MCF 10A (cell line): ENCODE measurements at places on chromosomes 6 and 20. TPM values are rescaled to one million over a fixed set of nuclear protein-coding genes. Genes with fewer than 3 reads are reported as not detected.
A peak's percentile ranks its signal among the peaks of the same experiment; 100 is the strongest.

MAPK14 gene
- total RNA-seq, result 42.9 and 46.2 TPM in 2 replicates

GRCh38 chr6:126076992-126077664, 90.8 kb downstream of the TRMT11 start:
- no peak overlapping the region for H3K27ac ChIP-seq
- no peak for DNase-seq
- H3K36me3 ChIP-seq, result no peaks in the 10 kb centered on the region
- H3K4me1 ChIP-seq, result no peaks in the 10 kb centered on the region
- H3K27me3 ChIP-seq, result no peaks in the 10 kb centered on the region

DNA sequence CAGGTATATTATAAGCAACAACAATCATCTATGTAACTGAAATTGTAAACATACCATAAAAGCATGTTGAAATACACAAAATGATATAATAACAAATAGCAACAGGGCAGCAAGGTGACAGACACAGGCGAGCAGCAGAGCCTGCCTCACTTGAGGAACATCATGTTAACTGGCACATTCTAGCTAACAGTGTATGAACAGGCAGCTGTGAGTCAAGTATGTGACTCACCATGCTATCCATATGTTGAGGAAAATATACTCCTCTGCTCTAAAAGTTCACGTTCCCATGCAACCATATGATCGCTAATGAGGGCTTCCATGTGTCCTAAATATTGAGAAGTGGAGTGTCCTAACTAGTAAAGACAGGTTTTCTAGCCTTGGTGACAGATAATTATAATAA, 18.4 kb downstream of the SERAC1 start:
- no peaks in the 10 kb centered on the region for H3K27me3 ChIP-seq
- DNase-seq, result peak; percentile 69
- H3K4me3 ChIP-seq, result no peak overlapping the region
- no peak overlapping the region for H3K27ac ChIP-seq

GRCh38 chr6:170094686-170095272, 196.1 kb downstream of the DLL1 start:
- no peak for DNase-seq
- H3K27ac ChIP-seq, result no peak overlapping the region

GRCh38 chr20:32153771-32154170, 44.3 kb downstream of the TM9SF4 start:
- peaks cover 89% of the 10 kb centered on the region for H3K36me3 ChIP-seq
- no peak overlapping the region for H3K4me3 ChIP-seq
- DNase-seq, result no peak
